ENCODE measurements at places on chromosomes 6 and 20.

- no peak for DNase-seq
Measured at GRCh38 chr6:42627674-42628073, 63.8 kb downstream of the UBR2 start.

DNA sequence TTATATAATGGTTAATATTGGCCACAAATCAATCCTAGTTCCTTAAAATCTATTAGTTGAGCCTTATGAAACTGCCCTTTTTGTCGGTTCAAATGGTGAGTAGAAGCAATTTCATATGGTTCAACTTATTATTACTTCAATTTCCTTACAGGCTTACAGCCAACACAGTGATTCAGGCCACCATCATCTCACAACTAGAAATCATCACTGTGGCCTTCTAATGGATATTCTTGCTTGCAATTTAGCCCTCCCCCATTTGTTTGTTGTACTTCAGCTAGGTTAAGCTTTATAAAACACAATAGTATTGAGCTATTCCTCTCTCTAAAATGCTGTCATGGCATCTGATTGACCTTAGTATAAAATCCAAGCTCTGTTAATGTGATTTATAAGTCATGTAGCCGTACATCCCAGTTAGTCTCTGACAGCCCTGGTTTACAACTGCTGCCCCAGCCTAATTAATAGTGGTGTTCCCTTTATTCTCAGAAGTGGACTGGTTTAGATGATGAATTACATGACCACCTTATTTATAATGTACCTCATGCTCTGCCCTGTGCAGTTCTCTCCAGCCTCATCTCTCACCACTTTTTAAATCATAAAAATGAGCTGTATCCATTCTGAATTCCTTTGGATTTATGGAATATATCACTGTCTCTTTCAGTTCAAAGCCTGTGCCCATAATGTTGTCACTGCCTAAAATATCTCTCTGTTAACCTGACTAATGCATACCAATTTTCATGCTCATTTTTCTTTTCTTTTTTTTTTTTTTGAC lies 36.7 kb downstream of the LAMA2 start:
- no peak for DNase-seq

- no peak for DNase-seq
Measured at GRCh38 chr6:150684714-150685459, 85.2 kb downstream of the PLEKHG1 start.

- DNase-seq: no peak
Measured at GRCh38 chr6:106064142-106064541, 22.0 kb upstream of the PRDM1 start.

DNA sequence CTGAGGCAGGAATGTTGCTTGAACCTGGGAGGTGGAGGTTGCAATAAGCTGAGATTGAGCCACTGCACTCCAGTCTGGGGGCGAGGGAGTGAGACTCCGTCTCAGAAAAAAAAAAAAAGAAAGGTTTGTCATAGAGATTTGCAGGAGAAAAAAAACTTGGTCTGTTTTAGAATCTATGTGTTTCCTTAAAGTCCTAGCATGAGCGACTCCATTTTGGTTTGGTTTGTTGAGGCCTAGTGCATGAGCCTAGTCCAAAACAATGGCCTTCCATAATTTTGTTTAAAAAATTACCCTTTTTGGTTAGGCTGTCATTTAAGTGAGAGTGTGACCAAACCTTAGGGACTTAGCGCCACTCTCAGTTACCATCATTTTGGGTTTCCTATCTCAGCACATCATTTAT lies 8.2 kb upstream of the GNMT start:
- DNase-seq: no peak

GRCh38 chr6:161000632-161001031 lies 9.1 kb downstream of the MAP3K4 start:
- no peak for DNase-seq

DNA sequence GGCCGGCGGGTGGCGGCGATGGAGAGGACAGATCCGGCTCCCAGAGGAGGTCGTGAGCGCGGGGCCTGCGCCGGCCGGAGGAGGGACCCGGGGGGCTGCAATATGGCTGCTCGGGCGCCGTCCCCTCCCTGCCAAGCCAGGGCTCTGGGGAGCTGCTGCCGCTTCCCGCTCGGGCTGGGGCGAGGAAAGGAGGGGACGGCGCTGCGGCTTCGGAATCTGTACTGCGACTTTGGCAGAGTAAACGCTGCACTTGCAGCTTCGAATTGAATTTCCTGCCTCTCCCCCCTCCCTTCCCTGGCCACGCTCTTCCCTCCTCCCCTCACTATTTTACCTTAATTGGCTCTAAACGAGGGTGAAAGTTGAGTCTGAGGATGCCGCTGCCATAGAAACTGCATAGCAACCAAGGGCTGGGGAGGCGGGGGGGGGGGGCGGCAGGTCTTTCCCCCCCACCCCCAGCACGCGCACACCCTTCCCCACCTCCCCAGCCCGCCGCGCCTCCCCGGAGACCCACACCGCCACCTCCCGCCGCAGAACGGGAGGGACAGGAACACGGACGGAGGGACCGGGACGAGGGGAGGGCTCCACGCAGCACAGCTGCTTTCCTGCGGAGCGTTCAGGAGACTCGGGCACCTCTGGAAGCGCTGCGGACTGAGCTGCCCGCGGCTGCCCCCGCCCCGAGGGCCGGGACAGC lies 93.9 kb downstream of the RNASET2 start:
- no peak for DNase-seq

DNA sequence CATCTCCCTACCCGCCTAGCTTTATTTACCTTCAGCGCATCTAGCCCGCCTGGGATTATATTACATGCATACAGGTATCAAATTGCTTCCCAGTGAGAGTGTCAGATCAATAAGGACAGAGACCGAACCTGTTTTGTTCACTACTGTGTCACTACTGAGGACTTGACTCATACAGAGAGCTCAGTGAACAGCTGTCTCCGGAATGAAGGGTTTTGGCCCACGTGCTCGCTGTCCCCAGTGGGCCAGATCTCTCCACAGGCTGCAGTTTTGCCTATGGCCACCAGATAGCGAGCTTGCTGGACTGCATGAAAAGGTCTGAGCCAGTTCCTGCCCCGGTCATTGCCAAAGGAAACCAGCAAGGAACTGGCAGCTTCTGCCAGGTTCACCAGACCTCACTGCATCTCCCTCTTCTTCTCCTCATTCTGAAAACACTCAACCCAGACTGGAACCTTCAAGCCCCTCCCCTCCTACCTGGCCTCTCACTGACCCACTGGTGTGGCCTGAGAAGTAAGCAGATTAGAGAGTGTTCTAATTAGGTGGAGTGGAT lies 150.8 kb downstream of the ZMYND8 start:
- DNase-seq: peak; percentile 82

DNA sequence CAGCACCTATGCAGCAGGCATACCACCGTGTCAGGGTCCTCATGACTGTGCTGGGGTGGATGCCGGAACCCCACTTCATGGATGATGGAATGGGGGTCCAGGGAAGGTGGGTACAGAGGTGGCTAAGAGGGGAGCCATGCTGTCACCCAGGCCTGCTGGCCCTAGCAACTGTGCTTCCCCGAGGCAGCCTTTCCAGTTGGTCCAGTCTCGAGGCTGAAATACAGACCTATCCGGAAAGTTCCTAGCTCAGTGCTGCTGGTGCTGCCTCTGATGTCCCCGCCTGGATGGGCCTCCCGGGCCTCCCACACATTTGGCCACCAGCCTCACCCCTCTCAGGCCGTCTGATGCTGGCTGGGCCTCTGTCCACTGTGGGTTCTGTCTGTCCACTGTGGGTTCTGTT lies 17.4 kb downstream of the SIRPA start:
- DNase-seq: no peak

DNA sequence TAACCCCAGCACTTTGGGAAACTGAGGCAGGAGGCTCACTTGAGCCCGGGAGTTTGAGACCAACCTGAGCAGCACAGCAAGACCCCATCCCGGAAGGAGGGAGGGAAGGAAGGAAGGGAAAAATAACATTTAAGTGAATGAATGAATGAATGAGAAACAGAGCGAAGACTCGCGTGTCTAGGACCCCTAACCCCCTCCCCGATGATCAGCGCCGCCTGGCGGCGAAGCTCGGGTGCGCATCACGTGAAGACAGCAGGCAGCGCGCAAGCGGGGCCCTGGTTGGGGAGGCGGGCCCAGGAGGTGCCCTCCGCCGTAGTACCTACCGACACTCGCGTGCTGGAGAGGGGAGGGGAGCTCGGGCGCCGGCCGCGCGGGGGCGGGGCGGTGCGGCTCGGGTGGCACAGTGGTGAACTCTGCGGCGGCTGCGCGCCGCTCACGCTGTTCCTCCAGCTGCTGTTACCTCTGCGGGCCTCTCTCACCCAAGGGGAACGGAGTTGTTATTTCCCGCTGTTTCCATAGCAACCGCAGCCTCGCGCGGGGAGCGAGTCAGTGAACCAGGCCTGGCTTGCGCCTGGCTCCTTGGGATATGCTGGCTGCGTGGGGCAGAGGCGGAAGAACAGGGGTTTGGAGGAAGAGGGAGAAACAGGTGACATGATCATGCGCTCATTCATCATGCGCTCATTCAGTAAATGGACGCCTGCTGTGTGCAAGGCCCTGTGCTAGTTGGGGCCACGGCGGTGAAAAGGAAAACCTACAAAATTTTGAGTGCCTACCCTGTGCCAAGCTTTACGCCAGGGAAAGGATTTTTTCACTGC lies 2.0 kb upstream of the DCDC2 start:
- peak; percentile 72 for DNase-seq

- no peak for DNase-seq
Measured at GRCh38 chr20:53883098-53883911, 187.1 kb downstream of the BCAS1 start.

GRCh38 chr6:11964729-11965335 lies 47.3 kb upstream of the HIVEP1 start:
- DNase-seq: no peak

GRCh38 chr20:56430461-56430860 lies 18.4 kb downstream of the CASS4 start:
- DNase-seq: no peak

DNA sequence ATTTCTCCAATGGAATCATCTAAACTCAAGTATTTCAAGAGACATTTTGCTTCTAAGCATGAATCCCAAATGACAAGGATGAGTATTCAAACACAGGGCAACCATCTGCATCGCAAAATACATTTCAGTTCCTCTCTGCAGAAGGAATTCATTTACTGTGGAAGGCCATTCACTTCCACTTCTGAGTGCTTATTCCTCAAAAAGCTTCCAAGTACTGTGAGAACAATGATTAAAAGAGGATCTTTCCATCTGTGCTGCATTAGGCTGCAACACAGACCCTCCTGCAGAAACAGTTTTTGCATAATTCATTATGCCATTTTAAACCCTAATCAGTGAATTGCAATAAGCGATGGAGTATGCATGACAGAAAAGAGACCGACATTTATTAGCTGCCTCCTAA lies 52.5 kb downstream of the ARHGAP18 start:
- no peak for DNase-seq

DNA sequence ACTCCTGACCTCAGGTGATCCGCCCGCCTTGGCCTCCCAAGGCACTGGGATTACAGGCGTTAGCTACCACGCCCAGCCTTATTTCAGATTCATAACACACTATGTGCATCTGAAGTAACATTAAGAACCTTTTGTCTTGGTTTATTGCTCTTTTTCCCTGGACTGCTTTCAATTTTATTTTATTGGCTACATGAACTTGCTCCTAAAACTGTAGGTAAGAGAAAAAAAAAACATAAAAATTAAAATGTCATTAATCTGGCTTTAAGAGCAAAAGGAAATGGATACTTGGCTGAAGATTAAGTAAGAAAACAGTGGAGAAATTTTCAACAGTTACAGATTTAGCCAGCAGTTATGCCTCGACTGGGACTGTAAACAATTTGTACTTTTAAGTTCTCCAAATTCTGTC lies 62.5 kb downstream of the GJA1 start:
- no peak for DNase-seq

DNA sequence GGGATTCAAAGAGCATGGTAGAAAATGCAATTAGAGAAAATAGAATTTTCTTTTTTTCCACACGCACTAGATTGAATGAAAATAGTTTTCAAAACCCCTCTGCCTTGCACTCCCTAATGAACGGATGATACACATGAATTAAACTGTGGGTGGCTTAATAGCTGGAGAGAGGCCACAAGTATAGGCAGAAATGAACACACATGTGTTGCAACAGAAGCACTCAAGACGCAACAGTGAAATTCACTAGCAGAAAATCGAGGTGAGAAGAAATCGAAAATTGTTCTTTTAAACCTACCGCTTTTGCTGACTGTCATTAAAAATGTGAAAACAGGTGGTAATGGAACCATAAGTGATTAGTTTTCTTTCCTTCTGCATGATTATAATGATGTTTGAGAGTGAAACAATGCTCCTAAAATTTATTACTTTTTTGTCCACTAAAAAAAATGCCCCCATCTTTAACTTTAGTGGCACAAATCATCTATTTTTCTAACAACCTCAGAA lies 80.1 kb upstream of the SHLD1 start:
- no peak for DNase-seq

DNA sequence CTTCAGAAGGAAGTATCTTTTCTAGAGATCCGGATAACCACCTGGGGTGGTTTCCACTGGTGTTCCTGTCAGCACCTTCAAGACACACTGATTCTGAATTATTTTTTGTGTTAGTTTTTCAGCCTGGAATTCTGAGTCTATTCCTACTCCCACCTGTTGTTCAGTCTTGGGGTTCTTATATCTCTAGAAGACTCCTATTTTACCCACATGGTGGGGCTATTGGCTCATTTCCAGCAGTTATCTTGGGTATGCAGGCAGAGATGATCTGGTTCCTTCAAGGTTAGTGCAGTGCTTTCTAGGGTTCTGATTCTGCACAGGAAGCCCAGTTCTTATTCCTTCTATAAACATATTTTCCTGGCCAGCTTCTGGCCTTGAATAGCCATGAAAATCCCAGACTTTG lies 175.6 kb upstream of the PDE7B start:
- DNase-seq: no peak

GRCh38 chr20:4483486-4483885 lies 238.2 kb upstream of the PRND start:
- DNase-seq: no peak

DNA sequence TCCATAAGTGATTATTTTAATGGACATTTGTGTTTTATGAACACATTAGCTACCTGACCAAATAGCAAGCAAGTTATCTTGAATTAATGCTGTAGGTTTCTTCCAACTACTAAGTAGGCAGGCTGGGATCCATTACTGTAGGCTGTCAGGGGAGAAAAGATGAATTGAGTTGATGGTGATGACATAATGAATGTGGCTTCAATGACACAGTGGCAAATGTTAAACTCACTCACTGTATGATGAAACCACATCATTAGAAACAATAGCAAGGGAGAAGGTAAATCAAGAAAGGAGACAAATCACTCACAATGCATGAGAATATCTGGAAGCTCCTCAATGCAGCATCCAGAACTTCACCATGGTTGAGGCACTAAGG lies 529.7 kb upstream of the CITED2 start:
- no peak for DNase-seq

DNA sequence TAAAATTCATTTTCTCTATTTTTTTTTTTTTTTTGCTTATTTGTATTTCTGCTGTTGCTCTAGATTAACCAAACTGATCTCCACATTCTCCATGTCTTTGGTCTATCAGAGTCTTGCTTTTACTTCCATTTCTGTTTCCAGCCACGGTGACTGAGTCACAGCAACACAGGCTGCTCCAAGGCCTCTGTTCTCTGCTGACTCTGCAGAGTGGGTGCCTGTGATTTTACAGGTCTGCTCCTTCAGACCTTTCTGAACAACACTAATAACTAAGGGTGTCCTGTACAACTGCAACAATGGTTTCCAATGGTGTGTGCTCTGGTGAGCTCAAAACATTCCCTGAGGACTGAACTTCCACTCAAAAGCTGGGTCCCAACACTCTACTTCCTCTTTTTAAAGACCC lies 102.3 kb upstream of the BMP2 start:
- DNase-seq: no peak

- DNase-seq: peak; percentile 61
Measured at GRCh38 chr6:33213166-33213988, 5.1 kb downstream of the RING1 start.
